Suprapubic skin (tissue), 4 donors: ENCODE measurements at places on chromosomes 12 and 14.

DNA sequence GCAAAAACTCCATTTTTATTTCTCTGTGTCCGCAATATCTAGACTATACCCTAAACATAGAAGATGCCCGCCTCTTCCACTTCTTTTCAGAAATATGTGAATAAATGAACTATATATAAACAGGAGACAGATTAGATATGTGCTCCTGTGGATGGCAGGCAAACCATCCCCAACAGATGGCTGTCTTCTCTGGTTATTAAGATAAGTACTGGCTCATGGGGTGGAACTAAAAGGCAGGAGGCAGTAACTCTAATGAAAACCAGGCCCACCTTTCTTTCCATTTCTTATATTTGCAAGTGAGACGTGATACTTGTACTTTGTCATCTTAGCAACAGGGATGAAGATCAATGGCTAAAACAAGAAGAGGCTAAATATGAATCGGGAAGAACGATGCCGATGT lies 20.2 kb downstream of the E2F7 start:
- DNase-seq, result no peak

GRCh38 chr12:70214972-70215617 lies 28.1 kb upstream of the CNOT2 start:
- no peak for DNase-seq

DNA sequence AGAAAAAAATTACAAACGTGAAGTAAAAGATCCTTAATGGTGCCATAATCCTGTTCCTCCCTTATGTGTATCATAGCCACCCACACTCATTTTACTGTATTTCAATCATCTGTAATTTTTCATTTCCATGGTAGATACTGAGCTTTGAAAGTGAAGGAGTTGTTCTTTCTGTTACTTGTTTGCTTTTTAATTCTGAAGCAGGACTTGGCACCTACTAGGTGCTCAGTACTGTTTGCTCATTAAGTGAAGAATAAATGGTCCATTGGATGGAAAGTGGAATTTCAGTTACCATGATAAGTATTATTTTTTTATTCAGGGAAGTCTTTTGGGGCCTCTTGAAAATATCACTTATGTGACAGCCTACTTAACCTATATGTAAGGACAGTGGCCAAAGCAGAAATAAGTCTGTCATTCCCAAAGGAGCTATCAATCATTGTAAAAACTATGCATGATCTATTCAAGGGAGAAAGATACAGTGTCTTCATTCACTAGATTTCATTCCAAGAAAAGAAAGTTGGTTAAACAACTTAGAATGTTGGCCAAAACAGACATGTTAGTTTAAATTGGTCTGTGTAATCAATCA lies 1244.4 kb upstream of the SEL1L start:
- DNase-seq, result no peak

DNA sequence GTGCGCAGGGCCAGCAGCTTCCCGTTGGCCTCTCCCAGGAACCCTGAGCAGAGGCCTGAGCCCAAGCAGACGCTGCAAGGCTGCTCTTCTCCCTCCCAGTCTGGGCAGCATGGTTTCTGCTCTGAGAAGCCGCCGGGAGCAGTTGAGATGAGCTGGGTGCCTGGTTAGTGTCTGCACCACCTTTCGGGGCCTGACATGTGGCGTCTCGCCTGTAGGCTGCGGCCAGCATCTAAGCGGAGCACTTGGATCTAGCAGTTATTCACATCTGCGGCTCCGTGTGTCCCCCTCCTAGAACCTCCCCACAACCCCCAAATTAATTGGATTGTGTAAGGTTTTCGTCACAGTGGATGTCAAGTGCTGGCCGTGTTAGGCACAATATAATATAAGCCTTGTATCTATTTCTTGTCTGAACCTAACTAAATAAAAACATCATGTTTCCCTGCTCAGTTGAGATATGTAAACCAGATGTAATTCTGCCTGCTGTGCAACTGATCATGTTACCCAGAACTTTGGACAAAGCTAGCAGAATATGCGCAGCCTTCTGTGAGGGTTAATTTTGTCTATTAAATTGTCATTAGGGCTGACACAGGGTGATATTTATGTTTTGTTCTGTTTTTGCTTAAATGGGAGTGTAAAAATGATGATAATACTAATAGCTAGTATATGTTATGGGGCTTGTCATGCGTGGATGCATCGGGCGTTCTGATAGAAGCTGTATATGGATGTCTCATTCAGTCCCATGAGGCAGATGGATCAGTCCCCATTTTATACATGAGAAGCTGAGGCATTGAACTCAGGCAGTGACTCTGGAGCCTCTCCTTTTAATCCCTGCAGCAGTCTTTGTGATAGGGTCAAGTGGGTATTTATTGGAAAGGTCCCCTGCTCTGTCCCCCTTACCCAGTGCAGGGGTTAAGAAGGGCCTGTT lies 45.8 kb downstream of the ELK3 start:
- DNase-seq, result no peak

DNA sequence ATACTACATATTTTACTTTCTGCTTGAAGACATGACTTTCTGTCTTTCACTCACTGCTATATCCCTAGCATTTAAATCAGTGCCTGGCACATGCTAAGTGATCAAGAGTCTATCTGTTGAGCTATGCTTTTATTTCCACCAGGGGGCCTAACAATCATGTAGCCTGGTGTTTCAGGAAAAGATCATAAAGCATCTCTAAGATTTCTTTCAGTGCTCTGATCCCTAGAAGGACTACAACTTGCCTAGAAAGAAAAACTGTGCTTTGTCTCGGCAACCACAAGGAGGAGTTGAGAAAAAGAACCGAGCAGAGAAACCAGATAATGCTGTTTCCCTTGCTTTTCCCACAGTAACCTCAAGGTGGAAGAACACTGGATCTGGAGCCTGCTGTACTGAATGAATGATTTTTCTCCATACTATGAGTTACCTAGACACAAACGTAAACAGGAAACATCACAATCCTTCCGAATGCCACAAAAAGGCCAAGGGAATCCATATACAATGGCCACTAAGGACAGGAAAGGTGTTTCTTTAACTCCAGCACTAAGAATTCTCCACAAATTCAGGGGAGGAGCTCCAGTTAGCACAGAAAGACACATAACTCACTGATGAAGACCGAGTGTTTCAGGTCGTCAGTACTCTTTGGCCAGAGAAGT lies 1.2 kb downstream of the CRY1 start:
- no peak for DNase-seq

- DNase-seq, result no peak
These were observed 96.4 kb downstream of the RIN3 start for GRCh38 chr14:92609955-92610354.

GRCh38 chr12:51383269-51383905 lies 7.8 kb downstream of the GALNT6 start:
- no peak for DNase-seq

- no peak for DNase-seq
These were observed 105.0 kb downstream of the ETNK1 start for GRCh38 chr12:22729957-22730443.

DNA sequence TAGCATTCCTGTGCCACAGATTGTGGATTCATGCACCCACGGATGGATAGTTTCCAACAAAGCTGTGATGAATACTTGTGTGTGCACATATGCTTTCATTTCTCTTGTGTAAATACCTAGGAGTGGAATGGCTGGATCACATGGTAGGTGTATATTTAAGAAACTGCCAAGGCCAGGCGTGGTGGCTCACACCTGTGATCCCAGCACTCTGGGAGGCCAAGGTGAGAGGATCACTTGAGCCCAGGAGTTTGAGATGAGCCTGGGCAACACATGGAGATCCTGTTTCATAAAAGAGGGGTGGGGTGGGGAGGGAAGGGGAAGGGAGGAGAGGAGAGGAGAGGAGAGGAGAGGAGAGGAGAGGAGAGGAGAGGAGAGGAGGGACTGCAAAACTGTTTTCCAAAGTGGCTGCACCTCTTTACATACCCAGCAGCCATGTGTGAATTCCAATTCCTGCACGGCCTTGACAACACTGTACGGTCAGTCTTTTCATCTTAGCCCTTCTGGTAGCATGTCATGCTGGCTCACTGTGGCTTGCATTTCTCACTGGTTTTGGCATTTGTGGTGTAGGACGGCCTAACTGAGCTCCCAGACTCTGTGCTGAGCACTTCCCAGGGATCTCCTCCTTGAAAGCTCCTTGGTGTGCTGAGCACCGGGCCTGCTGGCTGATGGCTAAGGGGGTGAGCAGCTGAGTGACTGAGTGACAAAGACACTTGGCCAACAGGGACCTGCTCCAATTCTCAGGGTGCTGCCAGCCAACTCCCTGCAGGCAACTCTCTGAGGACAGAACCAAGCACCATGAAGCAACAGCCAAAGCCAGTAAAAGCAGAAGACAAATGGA lies 27.9 kb downstream of the SYNE3 start:
- no peak for DNase-seq

GRCh38 chr12:82187595-82187994 lies 170.6 kb downstream of the CCDC59 start:
- no peak for DNase-seq

DNA sequence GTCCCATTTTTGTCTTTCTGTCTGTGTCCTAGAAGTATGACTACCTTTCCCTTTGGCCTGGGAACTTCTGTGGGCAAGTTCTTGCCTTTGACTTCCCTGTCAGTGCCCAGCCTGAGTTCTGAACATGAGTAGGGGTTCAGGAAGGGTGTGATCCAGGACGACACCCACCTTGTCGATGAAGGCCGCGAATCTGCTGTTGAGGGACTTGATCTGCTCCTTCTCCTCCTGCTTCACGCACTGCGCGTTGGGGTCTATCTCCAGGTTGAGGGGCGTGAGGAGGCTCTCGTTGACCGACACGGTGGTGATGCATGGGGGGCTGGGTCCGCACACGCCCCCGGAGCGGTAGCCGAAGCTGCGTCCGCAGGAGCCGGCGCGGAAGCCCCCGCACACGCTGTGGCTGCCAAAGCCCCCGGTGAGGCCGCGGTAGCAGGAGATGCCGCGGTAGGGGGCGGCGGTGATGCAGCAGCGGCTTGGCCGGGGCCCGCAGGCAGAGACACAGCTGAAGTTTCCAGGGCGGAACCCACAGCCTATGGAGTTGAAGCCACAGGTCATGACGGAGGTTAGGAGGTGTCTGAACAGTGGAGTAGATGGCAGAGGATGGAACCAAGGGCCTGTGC lies at the start of gene KRT83:
Gene KRT83 (minus strand): TSS at position 615 of the 617 bp plus-strand sequence. CDS start 63 bp downstream, at position 552.
- peak; percentile 48 for DNase-seq

DNA sequence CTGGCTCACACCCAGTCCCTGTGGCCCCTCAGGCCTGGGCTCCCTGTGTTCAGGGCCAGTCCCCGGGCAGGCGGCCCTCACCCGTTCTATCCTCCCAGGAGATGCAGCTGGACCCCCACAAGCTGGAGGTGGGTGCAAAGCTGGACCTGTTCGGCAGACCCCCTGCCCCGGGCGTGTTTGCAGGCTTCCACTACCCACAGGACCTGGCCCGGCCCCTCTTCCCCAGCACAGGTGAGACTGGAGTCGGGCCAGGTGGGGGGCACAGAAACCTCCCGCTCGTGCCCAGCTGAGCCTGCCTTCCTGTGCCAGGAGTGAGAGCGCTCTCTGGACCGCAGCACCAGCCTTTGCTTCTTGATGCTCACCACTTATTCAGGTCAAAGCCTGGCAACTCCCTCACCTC lies 33.7 kb downstream of the LRCOL1 start:
- DNase-seq, result no peak

GRCh38 chr12:30296486-30296885 lies 399.2 kb downstream of the IPO8 start:
- no peak for DNase-seq

DNA sequence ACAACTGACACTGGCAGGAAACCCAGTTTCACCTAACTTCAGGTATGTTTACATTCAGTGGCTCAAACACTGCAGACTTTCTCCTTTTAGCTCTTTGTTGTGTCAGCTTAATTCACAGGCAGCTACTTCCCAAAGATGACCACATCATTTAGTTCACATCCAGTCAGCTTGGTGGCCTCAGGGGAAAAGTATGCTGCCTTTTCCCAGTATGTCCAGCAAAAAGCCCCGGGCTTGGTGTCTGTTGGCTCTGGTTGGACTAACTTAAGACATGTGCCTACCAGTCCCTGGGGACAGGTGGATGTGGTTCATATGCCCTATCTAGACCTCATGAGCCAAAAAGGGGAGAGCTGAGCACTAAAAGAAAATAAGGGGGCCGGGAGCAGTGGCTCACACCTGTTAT lies 56.4 kb downstream of the GOLGA5 start:
- DNase-seq, result no peak

GRCh38 chr12:99522456-99522855 lies 125.1 kb upstream of the GARIN6 start:
- DNase-seq, result no peak
